MG63 (cell line): ENCODE measurements at places on chromosomes 7 and 10.

DNA sequence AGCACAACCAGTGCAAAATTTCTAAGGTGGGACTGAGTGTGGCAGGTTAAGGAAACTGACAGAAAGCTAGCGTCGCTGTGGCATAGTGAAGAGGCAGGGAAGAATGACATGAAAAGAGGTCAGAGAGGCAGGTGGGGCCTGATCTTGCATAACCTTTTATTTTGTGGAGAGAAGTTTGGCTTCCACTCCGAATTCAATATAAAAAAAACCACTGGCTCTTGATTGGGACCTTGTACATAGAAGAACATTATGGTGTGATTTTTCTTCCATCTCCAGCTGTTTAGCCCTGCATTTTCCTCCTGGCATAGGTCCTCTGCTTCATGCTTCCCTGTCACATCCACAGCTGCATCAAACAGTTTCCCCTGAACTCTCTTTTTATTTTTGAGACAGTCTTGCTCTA is 170.5 kb upstream of the MEOX2 start:
- DNase-seq = no peak

GRCh38 chr10:58546722-58547445 is 34.2 kb downstream of the BICC1 start:
- no peak for DNase-seq

- no peak for DNase-seq
These were observed 100.2 kb downstream of the GNAT3 start for GRCh38 chr7:80411621-80412020.

DNA sequence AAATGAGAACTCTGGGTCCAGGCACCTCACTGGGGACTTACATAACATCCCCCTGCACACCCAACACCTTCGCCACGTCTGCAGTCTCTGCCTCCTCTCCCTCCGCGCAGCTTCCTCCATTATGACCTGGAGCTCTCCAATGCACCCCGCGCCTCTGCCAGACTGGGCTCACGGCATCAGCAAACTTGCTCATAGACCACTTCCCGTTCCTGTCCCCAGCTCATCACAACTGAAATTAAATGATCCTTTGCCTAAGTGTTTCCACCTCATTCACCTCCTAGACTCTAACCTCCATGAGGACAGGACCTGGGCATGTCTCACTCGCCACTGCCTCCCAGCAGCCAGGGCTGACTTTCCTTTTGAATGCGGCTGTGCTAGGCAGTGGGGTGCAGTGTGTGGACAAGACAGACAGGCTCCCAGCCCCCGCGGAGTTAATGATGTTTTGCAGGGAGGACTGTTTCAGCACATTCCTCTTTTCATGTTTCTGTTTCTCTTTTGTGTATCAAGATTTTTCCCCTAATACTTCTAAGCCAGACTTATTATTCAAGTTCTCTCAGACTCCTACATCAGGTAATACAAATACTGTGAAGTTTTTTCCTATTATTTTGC is 18.8 kb downstream of the CHST15 start:
- no peak for DNase-seq

DNA sequence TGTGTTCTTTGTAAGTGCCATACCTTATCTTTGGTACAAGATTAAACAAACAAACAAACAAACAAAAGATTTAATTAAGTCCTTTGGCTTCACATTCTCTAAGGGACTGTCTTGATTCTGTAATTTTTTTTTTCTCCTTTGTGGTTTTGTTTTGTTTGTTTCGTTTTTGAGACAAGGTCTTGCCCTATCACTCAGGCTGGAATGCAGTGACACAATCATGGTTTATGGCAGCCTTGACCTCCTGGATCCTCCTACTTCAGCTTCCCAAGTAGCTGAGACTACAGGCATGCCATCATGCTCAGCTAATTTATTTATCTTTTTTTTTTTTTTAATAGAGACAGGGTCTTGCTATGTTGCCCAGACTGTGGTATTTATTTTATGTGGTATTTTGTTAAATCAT is 165.8 kb downstream of the LRRC4 start:
- DNase-seq = peak; percentile 54

DNA sequence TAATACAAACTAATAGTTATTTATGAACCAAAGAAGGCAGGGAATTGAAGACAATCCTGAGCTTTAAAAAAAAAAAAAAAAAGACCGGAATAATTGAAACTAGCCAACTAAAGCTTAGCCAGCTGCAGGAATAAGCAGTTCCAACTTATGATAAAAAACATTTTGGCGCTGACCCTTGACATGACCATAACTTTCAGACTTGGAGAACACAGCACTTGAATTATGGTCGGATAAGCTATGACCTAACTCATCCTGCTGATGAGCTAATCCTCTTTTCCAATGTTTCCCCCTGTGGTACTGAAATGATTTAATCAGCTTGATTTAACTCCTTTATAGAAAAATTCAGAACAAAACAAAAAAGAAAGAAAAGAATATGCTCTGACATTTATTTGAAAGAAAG is 181.8 kb downstream of the DGKB start:
- peak; percentile 25 for DNase-seq

DNA sequence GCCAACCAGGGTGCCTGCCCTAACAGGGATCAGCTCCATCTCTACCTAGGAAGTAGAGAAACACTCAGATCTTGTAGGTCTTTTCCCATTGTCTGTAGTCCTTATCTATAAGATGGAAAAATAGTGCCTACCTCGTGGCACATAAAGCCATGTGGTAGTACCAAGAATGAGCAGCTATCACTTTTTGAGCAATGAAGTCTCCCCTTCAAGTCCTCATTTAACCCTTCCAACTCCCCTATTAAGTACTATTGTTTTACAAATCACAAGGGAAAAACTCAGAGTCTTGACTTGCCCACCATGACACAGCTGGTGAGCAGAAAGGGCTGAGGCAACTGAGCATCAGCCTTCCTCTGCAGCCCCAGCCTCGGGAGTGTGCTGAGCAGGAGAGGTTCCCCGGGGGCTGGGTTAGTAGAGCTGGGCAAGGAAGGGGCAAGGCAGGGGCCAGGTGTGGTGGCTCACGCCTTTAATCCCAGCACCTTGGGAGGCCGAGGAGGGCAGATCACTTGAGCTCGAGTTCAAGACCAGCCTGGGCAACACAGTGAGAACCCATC is 3.3 kb downstream of the FRAT2 start:
- no peak for DNase-seq

GRCh38 chr7:118111347-118111746 is 72.6 kb upstream of the LSM8 start:
- no peak for DNase-seq

GRCh38 chr7:41027428-41028115 is 675.3 kb downstream of the INHBA start:
- DNase-seq = no peak
